Activated T-helper 9 cell treated with anti-CD3 and anti-CD28 coated beads, Interleukin-2, amount 50 U/mL, for 16 hours (primary cell): ENCODE measurements at places on chromosomes 12 and 14.

DNA sequence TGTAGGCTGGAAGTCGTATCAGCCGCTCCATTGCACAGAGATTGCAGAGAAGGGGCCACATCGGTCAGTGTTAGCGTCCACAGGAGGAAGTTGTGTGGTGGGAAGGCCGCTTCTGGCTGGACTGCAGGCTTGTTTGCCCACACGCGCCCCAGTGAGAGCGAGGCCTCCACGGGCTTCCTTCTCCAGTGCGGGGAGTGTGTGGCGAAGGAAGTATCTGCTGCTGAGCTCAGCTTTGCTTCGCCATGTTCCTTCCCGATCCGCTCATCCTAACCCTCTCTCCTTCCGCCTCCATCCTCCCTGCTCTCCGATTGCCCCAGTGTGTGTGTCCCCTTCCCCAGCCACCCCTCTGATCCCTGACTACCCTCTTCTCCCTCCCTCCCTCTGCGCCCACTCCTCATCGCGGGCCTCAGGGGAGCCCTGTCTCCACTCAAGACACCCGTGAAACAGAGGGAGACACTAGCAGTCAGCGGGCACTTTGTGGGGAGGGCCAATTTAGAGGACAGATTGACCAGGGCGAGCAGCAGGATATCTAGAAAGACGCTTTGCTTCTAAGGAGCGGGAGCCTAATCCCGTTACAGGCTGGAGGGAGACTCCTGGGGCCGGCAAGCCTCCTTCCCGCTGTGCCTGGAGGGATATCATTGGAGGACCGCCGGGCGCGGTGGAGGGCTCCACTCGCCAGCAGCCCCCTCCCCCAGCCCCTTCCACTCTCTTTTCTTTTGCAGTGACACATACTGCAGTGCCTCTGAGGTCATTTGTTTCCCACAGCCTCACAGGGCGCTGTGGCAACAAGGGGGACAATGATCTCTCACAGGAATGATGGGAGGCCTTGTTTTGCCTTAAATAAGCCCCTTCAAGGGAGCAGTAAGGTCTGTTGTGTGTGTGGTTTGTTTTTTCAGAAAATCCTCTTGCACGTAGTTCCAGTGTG is 428.8 kb downstream of the ZFP36L1 start:
- no peak for DNase-seq

- DNase-seq: no peak
Measured at GRCh38 chr14:21711360-21711961, 37.8 kb upstream of the OR4E1 start.

DNA sequence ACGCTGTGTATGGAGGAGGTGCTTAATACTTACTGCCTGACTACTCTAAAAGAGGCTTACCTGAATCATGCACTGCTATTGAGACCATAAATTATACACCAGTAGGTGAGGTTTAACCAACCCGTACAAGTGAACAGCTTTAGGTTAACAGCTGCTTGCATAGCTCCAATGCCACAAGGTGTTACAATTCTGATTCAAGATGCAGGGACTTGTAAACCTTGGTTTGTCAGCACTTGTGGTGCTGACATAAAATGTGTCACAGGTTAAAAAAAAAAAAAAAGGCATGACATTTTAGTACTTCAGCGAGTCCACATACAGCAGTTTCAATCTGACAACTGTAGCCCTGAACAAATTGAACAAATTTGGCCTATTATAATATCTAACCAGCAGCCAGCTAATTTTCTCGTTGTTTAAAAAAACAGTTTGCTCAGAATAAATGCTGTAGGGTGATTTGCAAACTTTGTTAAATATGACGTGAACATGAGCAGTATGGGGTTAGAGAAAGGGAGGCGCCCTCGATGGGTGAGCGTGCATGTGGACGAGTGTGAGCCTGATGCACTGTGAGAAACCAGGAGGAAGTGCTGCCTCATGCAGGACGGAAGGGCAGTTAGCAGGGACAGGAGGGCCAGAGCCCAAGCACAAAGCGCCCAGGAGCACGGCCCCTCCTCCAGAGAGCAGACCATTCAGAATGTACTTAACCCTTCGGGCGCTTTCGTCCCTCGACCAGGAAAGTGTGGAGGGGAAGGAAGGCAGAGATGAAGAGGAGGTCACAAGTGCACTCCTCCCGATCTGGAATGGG is 44.7 kb downstream of the TCHP start:
- no peak for DNase-seq

- DNase-seq: no peak
Measured at GRCh38 chr14:26589925-26590324, 7.9 kb downstream of the NOVA1 start.

DNA sequence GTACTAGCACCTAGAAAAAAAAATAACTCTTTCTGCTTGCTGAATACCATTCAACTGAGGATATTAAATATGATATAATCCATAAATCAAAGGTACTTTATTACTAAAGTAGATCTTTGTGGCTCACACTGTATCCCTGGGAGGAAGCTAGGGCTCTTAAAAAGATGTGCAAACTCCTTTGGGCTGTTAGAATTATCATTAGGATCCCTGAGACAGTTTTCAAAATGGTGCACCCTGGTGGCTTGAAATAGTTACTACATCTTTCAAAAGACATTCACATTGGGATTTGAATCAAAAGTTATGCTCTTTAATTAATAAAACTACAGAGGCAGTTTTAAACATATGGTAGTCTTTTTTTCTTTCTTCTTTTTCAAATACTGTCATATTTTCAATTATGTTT is 228.5 kb upstream of the G2E3 start:
- no peak for DNase-seq
